NCI-H2029 treated with DMSO at 0.1 percent for 48 hours (cell line): ENCODE measurements at places on chromosomes 4 and X.

- no peak for DNase-seq
Observed at GRCh38 chr4:2186133-2186864, 55.6 kb downstream of the HAUS3 start.

GRCh38 chr4:114019276-114019968 is 40.0 kb upstream of the ARSJ start:
- DNase-seq, result no peak

- DNase-seq, result no peak
Observed at GRCh38 chrX:20459410-20460350, 193.0 kb upstream of the RPS6KA3 start.

GRCh38 chr4:336893-337142 is 796 bp upstream of the ZNF141 start:
- no peak for DNase-seq

- no peak for DNase-seq
Observed at GRCh38 chr4:126790633-126791032, 842.1 kb upstream of the INTU start.

DNA sequence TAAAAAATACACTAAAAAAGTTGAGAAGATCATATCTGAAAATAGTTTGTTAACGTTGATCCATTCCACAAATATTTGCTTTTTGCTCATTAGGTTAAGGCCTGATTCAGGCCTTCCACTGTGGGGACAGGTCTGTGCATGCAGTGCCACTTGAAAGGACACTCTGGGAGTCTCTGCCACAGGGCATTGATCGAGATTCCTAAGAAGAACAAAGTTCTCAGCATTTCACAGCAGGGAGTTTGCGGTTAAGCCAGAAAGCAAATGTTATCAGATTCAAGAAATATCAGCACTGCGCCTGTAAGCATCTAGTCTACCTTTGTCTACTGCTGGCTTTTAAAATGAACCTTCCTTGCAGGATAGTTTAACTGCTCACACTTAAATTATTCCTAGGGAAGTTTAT is 62.2 kb upstream of the TNIP3 start:
- no peak for DNase-seq

GRCh38 chr4:123661080-123661737 is 264.6 kb downstream of the SPRY1 start:
- peak; percentile 14 for DNase-seq

- no peak for DNase-seq
Observed at GRCh38 chr4:156560701-156561100, 410.9 kb downstream of the PDGFC start.

DNA sequence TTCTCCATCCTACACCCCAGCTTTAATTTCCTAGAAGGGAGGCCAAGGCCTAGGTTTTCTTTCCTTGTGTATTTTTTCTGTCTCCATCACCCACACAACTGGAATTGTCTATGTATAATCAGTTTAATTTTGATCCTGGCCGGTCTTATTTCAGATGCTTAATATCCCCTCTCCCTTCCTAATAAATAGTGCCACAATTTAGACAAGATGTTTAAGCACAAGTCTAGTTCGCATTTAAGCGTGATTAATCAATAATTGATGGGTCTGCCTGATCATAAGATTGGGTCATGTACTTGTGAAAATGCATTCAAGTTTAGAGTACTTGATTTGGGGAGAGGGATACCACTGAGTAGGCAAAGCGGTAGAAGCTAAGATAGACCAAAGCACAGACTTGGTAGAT is 2.4 kb downstream of the BMP2K start:
- no peak for DNase-seq

DNA sequence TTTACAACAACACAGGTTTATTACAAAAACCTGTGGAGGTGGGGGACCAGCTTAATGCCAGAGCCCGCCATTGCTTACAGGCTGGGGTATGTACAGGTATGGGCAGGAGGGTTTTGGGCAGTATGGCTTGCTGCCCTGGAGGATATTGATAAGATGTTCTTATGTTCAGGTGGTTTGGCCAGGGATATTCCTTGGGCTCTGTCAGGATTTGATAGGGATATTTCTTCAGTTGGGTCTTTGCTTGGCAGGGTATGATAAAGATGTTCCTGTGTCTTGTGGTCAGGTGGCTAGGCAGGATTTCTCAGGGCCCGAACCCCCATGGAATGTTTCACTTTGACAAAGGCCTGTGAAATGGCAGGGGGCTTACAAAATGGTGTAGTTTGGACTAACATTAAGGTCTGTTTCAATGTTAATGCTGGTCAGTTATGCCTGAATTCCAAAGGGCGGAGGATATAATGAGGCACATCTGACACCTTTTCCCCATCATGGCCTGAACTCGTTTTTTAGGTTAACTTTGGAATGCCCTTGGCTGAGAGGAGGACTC is 3.1 kb downstream of the MGST2 start:
- DNase-seq, result no peak

DNA sequence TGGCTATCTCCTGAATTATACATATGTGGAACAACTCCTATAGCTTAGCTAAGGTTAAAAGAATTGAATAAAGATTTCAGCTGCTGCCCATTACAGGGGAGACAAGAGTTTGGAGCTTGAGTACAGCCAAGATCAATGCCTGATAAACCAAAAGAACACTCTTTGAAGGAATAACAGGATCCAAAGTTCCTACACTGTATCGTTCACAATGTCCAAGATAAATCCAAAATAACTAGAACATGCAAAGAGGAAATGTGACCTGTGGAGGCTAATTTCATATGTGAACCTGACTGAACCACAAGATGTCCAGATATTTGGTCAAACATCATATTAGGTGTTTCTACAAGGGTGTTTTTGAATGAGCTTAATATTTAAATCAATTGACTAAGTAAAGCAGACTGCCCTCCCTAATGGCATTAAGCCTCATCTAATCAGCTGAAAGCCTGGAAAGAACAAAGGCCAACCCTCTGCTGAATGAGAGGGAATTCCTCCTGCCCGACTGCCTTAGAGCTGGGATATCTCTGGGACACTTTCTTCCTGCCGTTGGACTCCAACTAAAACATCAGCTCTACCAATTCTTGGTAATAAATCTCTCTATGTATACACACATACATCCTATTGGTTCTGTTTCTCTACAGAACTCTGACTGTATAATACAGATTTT is 19.2 kb downstream of the RFC1 start:
- DNase-seq, result no peak

- DNase-seq, result no peak
Observed at GRCh38 chrX:78168065-78168464, 28.6 kb upstream of the TAF9B start.
